CD4-positive, alpha-beta T cell treated with Interleukin-6 for 4 hours (primary cell): ENCODE measurements at places on chromosomes 16 and 17.

- peak; percentile 71 for DNase-seq
Measured at GRCh38 chr17:81926451-81927151, 934 bp downstream of the MAFG start.

- DNase-seq: no peak
Measured at GRCh38 chr17:49951362-49952082, 17.5 kb upstream of the DLX4 start.

- peak; percentile 16 for DNase-seq
Measured at GRCh38 chr16:17026600-17027242, 444.0 kb downstream of the XYLT1 start.

DNA sequence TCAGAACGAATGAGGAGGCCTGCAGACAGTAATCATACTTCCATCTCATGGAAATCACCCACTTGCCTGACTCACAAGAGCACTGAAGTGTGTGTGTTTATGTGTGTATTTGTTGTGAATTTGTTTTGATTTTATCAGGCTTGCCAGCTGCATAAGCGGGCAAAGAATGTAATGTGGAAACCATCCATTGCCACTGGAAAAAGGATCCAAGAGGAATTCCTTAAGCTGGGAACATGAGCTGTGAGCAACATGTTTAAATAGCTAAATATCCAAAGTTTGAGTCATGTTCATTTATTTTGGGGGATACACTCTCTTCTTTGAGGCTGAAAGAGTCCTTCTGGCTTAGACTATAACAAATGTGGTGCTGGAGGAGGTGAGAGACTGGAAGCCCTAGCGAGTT lies 198.4 kb upstream of the TBX2 start:
- DNase-seq: no peak

- no peak for DNase-seq
Measured at GRCh38 chr17:29376667-29377270, 13.4 kb upstream of the TAOK1 start.
